ENCODE measurements at places on chromosomes 2 and 18. TPM values are rescaled to one million over a fixed set of nuclear protein-coding genes. Genes with fewer than 3 reads are reported as not detected.

KLF7 gene
- total RNA-seq = 22.2 TPM

TFPI gene
- total RNA-seq = 24.2 TPM

ALLC gene
- not detected for total RNA-seq

PPP4R3B gene
- 30.3 TPM for total RNA-seq

GRCh38 chr2:170084820-170085491 is 93.0 kb upstream of the MYO3B start:
- DNase-seq = no peak

DNA sequence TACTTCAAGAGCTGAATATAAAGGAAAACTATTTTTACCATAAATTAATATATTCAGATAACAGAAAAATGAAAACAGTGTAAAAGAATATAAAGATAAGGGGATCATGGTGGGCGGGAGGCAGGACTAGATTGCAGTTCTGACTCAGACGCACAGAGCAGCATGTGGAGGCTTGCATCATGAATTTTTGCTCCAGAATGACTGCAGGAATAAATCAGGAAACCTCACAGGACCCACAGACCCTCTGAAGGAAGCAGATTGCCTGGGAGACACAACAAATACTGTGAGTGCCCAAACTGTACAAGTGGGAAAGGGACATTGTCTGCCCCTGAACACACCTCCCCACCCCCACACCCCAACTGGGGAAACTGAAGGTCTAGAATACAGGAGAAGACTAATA is 19.2 kb upstream of the SIGLEC15 start:
- DNase-seq = no peak

DNA sequence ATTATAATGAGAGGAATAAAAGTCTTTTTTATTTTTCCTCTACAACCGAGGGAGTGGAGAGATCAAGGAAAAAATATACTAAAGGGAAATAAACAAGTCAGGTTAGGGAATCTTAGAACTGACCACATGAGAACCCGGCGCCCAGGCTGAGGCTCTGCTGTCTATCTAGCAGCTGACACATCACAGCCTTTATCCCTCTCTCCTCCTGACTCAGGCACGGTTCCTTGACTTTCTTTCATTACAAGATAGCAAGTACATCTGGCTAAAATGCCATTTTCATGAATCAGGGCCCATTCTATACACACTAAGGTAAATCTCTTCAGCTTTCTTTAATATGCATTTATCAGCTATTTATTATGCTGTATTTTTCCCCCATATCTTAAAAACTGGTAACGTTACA is 296.0 kb downstream of the TMX3 start:
- DNase-seq = no peak

DNA sequence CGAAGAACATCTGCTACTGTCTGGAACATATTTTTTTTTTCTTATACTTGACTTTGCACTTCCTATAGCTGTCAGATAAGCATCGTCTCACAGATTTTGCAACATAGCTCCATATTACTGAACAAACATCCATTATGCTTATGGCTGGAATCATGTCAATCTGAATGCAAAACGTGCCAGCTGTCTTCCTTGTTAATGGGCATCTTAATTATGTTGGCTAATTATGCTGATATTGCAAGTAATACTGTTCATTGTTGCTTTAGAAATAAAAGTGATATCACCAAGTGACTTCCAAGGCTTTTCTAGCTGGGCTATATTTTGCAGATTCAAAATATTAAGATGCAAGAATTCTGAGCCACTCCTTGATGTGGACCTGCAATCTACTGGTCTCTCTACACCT is 176.8 kb downstream of the ARL4C start:
- no peak for DNase-seq

DNA sequence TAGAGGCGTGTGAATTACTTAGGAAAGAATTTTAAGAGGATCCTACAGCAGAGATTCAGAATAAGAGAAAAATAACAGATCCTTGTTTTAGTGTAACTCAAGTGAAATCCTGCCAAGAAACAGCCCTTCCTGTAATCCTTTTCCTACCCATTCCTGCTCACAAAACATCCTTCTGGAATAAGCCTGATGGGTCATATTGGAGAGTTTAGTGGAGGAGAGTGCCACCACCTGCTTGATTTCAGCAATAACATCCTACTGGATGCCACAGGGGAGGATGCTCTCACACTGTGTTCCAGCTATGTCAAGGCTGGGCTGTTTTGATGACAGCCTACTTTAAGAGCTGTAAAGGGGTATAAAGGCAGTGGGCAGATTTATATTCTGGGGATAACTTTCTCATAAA is 54.8 kb upstream of the CCDC178 start:
- no peak for DNase-seq

- no peak for DNase-seq
Observed at GRCh38 chr2:53987336-53987921, 16.6 kb upstream of the PSME4 start.

Data from left ventricle myocardium superior (tissue), 1 donor.